ENCODE measurements at places on chromosomes 5 and 9.

GRCh38 chr9:73132034-73132776 lies 19.5 kb upstream of the ANXA1 start:
- DNase-seq = peak; percentile 52

DNA sequence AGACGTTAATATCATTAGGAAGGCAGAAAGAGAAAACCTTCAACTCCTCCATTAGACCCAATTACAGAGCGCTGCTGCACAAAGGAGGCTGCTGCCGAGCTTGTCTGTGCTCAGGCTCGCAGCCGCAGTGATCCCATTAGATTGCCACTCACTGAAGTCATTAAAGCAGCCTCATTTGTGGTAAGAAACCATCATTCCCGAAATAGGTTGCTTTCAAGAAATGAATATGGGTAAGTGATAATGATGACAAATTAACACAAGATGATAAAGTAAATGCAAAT lies 137.2 kb downstream of the CAVIN4 start:
- no peak for DNase-seq

GRCh38 chr5:59206132-59206581 lies 623.3 kb downstream of the RAB3C start:
- no peak for DNase-seq

DNA sequence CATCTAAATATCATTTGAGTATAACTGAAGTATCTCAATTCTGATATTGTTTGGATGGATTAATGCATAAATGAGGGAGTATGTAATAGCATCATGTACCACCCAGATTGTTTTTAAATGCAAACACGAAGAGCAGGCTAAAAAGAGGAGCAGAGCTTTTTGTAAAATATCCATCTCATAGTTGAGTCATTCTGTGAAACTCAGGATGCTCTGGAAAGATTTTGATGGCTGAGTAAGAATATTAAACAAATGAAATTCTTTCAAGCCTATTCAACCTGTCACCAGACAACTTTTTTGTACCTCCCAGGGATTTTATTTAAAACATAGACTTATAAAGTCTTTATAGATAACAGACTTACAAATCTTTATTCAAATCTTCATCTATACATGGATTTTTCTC lies 625.9 kb downstream of the TLE4 start:
- no peak for DNase-seq

DNA sequence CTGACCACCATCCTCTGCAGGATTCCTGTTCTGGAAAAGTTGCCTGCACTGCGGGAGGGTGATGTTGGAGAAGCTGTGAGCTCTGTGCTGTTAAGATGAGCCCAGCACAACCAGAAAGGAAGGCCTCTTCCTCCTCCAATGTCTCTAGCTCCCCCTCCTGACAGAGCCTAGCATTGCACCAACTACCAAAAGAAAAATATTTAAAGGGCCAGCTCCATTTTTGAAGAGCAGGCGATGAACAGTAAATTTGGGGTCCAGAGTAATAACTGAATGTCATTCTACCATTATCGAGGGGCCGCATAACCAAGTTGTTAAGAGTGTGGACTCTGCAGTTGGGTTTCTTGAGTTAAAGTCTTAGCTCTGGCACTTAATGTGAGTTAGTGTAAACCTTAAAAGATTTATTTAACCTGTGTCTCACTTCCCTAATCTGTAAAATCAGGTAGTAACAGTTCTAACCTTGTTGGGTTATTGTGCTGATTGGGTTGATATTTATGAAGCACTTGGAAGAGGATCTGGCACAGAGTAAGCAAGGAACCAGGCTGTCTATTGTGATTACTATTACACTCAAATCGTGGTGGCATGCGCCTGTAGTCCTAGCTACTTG lies 3.9 kb downstream of the TEX53 start:
- DNase-seq = peak; percentile 83

GRCh38 chr5:164742025-164742424 lies 1236.6 kb downstream of the MAT2B start:
- no peak for DNase-seq

GRCh38 chr5:123659011-123659410 lies 147.0 kb downstream of the CSNK1G3 start:
- no peak for DNase-seq

- DNase-seq = no peak
Observed at GRCh38 chr5:57111993-57112392, 61.9 kb upstream of the GPBP1 start.
